KBM-7 (cell line): ENCODE measurements at places on chromosomes 7 and 10.

- peak; percentile 39 for DNase-seq
These were observed 32.1 kb downstream of the NRP1 start for GRCh38 chr10:33302208-33302829.

- peak; percentile 9 for DNase-seq
These were observed 31.9 kb downstream of the RSBN1L start for GRCh38 chr7:77727936-77728701.

- no peak for DNase-seq
These were observed 78.9 kb upstream of the GPR22 start for GRCh38 chr7:107390916-107391315.

DNA sequence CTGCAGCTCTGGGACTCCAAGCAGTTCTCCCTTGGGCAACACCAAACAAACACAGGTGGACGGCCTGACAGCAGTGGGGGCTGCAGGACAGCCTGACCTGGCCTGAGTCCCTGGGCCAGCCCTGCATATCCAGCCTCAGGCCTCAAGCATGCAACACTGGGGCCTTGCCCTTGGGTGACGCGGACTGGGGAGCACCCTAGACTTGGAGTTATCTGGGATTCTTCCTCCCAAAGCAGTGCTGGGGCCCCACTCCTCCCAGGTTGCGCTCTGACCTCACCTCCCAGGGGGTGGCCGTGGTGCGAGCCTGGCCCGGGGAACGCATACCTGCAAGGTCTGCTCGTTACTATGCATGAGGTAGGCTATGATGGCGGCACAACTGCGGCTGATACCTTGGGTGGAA is 6.2 kb upstream of the TMEM120A start:
- no peak for DNase-seq

DNA sequence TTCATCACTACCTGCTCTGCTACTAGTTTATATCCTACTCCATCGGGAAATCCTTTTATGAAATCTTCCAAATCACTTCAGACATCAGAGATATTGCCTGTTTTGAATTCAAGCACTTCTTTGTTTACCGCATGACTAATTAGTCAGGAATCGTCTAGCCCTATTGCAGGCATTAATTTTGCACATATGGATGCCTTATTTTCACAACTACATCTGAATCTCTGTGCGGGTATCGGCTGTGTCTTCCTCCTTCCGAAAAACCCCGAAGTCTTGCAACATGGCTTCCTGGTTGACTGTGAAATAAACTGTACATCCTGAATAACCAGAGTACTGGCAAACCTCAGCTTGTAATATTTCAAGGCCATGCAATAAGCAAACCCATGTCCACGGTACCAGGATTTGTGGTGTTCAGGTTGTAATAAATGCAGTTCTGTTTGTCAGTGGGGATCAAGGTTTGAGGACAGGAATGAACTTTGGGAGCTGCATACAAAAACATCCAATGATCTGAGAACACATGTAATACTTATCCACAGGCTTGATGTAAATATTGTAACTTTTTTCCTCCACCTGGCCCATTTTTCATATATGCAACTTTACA is 642.1 kb downstream of the PARD3 start:
- no peak for DNase-seq

DNA sequence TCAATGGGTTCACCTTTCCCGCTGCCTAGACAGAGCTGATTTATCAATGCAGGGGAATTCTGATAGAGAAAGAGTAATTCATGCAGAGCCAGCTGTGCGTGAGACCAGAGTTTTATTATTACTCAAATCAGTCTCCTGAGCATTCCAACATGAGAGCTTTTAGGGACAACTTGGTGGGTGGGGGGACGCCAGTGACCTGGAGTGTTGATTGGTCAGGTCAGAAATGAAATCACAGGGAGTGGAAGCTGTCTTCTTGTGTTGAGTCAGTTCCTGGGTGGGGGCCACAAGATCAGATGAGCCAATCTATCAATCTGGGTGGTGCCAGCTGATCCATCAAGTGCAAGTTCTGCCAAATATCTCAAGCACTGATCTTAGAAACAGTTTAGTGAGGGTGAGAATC is 99.0 kb upstream of the CAV2 start:
- DNase-seq, result no peak

DNA sequence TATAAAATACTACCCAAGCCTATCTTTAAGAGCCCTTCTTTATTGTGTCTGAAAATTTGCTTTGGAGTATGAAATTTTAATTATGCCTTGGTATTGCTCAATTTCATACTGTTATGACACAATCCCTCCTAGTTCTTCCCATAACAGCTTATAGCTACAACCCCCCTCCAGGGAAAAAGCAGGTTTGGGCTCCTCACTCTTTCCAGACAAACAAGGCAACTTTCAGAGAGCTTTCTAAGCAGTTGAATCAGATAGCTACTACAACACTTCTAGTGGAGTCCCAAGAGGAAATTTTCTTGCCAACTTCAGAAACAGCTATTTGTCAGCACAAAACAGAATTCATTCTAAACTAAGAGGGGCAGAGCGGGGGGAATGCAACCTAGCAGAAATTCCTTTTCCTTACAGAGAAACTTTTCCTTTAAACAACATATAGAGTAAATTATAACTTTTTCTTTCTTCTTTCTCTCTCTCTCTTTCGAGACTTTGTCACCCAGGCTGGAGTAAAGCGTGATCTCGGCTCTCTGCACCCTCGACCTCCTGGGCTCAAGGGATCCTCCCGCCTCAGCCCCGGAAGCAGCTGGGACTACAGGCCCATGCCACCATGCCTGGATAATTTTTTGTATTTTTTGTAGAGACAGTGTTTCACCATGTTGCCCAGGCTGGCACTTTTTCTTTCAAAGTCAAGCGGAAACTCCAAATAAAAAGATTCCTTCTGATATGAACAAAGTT is 26.0 kb upstream of the JMJD1C start:
- peak; percentile 55 for DNase-seq

DNA sequence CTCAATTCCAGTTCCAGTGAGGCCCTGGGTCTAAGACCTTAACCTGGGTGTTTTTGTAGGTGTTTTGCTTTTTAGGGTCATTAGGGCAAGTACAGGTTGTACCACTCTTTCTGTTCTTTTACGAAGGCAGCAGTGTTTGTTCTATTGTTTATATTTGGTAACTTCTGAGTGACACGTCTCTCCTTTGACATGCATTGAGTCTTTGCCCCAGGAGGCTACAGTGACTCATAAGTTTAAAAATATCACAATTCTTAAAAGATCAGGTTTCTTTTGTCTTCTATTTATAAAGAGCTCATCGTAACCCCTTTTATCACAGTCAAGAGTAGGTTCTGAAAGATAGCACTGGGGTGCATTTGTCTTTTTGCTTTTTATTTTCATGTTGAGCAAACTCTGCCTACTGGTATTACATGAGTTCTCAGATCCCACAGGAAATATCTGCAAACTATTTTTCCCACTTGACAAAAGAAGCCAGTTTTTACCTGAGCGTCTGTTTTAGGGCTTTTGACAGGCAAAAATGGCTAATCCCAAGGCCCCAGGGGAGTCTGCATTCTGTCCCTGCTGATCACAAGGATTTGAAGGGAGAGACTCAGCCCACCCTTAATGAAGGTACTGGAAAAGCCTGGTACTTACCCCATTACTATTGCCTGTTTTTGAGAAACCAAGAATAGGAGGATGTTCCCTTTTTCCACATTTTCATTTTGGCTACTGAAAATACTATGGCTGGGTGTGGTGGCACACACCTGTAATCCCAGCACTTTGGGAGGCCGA is 7.9 kb downstream of the NUDT13 start:
- DNase-seq, result no peak

DNA sequence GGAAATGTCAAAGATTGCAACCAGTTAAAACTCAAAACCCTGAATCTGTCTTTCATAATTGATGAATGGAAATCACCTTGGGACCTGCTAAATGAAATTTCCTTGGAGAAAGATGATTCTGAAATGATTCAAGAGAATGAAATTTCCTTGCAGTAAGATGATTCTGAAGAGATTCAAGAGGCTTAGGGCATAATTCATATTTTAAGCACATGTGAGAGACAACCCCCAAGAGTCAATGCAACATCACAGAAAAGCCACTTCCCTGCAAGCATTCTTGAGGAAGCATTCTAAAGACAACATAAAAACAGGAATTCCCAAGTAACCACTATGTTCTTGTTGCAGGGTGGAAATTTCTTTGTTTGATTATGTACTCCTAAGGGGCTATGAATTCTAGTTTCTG is 113.7 kb downstream of the RELN start:
- DNase-seq, result no peak

GRCh38 chr7:8131694-8132605 is 130.0 kb downstream of the ICA1 start:
- no peak for DNase-seq

GRCh38 chr10:31728698-31729224 is 199.9 kb downstream of the ARHGAP12 start:
- DNase-seq, result no peak

- DNase-seq, result no peak
These were observed 179.3 kb upstream of the CSTF2T start for GRCh38 chr10:51878695-51879094.

DNA sequence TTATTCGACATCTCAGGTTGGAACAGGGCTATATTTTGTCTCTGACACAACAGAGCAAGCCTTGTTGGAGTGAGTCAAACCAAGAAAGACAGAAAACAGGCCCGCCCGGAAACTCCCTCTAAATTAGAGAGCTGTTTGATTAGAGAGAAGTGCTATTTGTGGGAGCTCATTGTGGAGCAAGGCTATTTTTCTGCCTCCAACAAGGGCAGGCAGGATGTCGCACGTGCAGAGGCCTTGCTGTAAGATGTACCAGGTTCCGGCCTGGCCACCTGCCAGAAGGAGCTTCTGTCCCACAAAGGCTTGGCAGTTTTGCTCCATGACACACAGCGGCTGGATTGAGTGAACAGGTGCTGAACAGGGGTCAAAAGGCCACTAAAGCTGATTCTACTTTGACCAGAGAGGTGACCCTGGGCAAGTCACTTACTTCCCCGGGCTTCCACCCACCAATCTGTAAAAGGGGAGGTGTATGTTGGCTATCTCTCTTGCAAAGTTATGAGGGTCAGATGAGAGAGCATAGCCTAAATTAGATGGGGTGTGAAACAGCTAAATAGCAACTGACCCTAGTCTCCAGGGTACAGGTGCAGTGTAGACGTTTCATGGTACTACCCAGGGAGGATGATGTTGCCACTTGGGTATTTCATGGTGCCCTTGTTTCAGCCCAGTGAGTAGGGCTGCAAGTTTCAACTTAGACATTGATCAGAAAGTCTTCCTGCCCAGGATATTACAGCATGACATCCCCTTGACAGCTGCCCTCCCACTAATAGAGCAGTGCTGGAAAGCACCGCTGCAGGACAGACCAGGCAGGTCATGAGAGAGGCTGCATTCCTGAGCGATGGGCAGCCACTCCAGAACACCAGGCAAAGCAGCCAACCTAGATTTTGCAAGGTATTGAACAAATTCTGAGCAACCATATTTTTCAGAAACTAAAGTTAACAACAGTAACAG is 62.0 kb downstream of the VSTM4 start:
- no peak for DNase-seq

DNA sequence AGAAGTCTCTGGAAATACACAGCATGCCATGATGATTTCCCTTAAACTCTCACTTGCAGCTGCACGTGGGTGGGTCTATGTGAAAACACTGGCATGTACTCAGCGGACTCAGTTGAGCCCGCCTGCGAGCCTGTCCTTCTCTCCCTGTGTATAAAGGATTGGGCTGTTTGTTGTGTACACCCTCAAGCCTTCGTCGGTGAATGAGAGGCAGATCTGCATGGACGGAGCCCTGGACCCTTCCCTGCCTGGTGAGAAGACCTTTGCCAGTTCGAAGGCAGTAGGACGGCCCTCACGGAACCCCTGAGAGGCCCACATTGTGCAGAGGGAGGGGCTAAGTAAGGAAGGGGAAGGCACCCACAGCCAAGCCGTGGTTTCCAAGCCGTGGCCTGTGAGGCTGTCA is 121.2 kb downstream of the WDFY4 start:
- DNase-seq, result no peak

DNA sequence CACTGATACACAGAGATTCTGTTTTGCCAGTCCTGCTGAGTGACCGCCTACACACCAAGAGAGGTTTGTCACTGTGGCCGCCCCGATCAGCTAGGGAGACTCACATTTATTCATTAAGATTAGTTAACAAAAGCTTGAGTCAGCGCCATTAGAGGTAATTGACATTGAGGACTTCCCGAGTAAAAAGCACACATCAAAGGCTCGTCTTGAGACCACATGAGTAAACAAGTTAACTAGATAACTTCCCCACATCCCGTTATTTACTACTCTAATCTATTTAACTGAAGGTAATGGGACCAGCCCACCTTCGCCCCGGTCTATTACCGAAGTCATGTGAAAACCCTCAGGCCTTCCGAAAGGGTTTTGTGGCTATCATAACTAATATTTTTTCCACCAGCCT is 23.0 kb downstream of the SRRM3 start:
- DNase-seq, result no peak

DNA sequence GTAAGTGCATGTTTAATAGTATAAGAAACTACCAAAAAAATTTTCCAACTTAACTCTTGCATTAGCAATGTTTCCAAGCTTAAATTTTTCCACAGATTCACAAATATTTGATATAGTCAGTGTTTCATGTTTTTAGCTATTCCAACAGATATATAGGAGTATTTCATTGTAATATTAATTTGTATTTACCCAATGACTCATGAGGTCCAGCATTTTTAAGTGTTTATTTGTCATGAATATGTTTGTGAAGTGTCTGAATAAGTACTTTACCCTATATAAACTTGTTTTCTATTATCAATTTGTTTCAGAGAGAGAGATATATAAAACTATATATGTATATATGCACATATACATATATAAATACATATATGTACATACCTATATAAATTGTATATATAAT is 71.0 kb downstream of the SEMA3D start:
- DNase-seq, result no peak

DNA sequence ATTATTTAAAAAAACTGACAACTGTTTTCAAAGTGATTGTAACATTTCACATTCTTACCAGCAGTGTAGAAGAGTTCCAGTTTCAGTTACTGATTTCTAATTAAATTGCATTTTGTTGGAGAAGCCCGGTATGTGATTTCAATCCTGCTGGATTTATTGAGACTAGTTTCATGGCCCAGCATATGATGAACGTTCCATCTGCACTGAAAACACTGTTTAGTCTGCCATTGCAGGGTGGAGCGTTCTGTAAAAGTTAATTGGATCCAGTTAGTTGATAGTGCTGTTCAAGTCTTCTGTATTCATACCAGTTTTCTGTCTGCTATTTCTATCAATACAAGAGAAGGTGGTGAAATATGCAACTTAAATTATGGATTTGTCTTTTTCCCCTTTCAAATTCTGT is 37.3 kb upstream of the CCNY start:
- no peak for DNase-seq

- DNase-seq, result no peak
These were observed 435.3 kb upstream of the IGFBP3 start for GRCh38 chr7:46356371-46356770.

GRCh38 chr10:86168256-86168655 is 198.3 kb downstream of the GRID1 start:
- DNase-seq, result no peak

DNA sequence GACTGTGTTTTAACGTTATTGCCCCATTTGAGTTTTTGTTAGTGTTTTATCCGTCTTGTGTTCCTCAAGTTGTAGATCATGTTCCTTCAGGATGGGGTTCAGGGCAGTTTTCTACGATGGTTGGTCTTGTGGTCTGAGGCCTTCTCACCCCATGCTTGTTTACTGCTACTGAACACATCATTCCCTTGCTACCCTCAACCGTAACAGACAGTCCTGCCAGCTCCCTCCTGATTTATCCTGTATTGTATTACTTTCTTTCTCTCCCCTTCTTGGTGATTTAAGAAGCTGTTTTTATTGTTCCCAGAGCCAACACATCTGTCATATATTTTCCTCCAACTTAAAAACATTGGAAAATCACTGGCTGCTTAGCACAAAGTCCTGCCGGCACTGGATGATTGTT is 719.8 kb downstream of the INHBA start:
- DNase-seq, result no peak

- no peak for DNase-seq
These were observed 41.7 kb upstream of the UBE3C start for GRCh38 chr7:157097056-157097329.
